ENCODE measurements at places on chromosomes 3 and 15.

DNA sequence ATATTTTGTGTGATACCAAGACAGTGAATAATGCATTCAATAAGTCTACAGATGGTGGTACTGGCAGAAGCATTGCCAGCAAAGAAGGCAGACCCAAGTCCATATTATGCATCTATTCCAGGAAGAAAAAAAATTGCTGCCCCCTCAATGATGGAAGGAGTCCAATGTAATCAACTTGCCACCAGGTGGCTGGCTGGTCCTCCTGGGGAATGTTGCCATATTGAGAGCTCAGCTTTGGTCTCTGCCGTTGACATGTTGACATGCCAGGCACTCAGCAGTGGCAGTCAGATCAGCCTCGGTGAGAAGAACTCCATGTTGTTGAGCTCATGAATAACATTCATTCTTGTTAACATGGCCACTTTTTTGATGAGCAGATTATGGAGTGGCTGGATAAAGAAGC is 298.5 kb downstream of the IGSF11 start:
- DNase-seq, result no peak

DNA sequence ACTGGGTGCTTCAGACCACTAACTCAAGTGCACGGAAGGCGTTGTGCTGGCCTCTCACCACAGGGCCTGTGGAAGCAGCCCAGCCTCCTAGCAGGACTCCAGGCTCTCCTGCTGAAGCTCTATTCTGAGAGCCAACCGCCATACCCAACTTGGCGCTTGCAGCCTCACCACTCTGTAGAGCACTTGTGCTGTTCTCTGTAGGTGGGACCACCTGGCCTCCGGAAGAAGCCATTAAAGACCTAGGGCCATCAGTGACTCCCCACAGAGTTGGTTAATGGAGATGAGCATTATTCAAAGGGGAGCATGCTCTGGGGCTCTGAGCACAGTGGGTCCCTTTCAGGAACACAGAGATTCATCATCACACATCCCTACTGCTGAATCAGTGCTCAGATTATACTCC is 50.9 kb downstream of the C3orf85 start:
- DNase-seq, result no peak

GRCh38 chr15:96838081-96838480 is 507.6 kb downstream of the NR2F2 start:
- no peak for DNase-seq

DNA sequence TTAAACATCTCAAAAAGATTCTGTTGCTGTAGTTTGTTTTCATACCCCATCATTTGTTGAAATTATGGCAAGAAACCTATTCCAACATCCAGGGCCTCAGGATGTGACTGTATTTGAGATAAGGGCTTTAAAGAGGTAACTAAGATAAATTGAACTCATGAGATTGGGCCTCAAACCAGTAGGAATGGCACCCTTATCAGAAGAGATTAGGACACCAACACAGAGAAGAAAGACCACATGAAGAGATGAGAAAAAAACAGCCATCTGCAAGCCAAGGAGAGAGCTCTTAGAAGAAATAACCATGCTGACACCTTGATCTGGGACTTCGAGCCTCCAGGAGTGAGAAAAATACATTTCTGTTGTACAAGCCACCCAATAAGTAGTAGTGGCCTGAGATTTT is 157.7 kb downstream of the CGGBP1 start:
- no peak for DNase-seq

- no peak for DNase-seq
Observed at GRCh38 chr3:124246949-124247348, 255.0 kb upstream of the ROPN1 start.

- DNase-seq, result no peak
Observed at GRCh38 chr3:141058996-141059395, 7.8 kb downstream of the SPSB4 start.

DNA sequence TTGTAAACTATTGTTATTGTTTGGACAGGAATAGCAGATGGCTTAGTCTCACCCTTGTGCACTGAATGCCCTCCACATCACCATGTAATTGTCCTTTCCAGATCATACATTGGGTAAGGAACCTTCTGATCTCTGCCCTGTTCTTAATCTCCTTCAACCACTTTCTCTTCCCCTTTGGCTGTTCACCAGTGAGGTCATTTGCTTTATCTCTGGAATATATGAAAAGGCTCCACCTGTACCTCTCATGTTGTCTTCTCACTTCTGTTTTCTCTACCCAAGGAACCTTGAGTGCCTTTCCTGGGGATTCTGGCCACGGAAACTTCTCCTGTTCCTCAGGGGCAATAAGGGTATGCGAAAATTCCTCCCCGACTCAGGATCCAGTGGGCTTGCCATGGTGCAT is 28.5 kb downstream of the MCTP2 start:
- DNase-seq, result no peak

DNA sequence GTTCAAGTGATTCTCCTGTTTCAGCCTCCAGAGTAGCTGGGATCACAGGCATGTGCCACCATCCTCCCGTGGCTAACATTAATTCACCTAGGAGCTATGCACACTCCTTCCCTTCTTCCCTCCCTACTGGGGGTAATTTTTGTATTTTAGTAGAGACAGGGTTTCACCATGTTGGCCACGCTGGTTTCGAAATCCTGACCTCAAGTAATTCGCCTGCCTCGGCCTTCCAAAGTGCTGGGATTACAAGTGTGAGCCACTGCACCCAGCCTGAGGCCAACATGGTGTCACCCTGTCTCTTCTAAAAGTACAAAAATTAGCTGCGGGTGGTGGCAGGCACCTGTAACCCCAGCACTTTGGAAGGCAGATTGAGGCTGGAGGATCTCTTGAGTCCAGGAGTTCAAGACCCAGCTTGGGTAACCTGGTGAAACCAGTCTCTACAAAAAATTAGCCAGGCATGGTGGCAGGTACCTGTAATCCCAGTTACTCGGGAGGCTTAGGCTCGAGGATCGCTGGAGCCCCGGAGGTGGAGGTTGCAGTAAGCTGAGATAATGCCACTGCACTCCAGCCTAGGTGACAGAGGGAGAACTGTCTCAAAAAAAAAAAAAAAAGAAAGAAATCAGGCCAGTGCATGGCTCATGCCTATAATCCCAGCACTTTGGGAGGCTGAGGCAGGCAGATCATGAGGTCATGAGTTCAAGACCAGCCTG is 6.1 kb downstream of the RNU5B-1 start:
- DNase-seq, result no peak

- DNase-seq, result no peak
Observed at GRCh38 chr3:184443364-184443763, 63.5 kb downstream of the CHRD start.

DNA sequence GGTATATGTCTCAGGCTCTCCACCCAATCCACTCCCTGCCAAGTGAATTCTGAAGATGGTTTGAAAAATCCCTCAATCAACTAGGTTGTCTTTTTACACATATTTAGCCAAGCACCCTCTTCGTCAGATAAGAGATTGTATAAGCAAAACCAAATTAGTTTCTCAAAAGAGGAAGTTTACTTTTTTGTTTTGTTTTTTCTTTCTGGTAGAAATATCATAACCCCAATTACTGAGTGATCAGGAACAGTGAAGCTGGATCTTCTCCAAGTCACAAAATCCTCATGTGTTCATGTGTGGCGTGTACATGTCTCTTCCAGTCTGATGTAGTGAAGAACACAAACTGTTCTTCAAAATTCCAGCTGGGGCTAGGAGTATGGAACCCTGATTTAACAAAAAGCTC is 180.6 kb downstream of the FOXP1 start:
- DNase-seq, result no peak

DNA sequence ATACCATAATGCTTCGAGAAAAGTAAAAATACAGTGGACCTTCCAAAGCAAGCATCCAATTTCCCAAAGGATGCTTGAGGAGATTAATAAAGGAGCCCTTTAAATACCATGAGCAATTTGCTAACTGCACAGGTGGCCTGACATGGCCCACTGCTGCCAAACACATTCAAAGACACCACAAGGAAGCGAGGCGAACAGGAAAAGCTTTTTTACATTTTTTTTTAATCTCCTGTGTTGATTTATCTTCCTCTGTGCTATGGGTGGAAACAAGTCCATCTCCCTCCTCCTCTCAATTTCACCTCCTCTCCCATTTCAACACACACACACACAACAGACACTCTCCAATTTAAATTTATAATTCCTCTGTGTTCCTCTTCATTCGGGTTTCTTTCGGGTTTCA is 243.4 kb downstream of the IGSF11 start:
- no peak for DNase-seq

DNA sequence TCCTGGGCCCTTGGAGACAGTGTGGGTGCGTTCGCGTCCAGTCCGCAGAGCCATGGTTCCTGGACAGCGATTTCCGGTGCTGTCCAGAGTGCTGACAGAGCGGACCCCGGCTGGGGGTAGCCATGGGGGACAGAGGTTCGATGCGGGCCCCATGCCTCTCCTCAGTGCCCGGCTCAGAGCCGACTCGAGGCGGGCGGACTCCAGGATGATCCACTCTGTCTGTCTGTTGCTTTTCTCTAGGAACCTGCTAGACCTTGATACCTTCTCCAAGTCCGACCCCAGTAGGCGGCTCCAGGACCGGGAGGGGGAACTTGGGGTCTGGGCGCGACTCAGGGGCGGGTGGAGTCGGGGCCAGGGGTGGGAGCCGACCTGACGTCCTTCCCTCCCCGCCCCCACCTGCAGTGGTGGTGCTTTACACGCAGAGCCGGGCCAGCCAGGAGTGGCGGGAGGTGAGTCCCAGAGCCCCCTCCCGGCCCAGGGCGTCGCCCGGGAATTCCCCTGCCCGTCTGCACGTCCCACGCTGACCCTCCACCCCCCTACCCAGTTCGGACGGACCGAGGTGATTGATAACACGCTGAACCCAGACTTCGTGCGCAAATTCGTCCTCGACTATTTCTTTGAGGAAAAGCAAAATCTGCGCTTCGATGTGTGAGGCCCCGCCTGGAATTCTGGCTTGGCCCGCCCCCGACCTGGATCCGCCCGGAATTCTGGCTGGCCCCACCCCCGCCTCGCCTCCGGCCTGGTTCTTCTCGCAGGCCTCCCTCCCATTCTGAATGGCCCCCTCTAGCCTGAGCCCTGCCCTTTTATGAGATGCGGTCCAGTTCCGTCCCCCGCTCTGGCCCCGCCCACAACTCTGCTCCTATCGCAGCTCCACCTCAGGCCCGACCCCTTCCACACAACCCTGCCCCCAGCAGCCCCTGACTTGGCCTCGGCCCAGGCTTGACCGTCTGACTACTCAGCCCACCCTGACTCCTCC is 1.0 kb downstream of the CPNE9 start:
- peak; percentile 68 for DNase-seq

GRCh38 chr3:182375916-182376315 is 417.4 kb upstream of the ATP11B start:
- no peak for DNase-seq

DNA sequence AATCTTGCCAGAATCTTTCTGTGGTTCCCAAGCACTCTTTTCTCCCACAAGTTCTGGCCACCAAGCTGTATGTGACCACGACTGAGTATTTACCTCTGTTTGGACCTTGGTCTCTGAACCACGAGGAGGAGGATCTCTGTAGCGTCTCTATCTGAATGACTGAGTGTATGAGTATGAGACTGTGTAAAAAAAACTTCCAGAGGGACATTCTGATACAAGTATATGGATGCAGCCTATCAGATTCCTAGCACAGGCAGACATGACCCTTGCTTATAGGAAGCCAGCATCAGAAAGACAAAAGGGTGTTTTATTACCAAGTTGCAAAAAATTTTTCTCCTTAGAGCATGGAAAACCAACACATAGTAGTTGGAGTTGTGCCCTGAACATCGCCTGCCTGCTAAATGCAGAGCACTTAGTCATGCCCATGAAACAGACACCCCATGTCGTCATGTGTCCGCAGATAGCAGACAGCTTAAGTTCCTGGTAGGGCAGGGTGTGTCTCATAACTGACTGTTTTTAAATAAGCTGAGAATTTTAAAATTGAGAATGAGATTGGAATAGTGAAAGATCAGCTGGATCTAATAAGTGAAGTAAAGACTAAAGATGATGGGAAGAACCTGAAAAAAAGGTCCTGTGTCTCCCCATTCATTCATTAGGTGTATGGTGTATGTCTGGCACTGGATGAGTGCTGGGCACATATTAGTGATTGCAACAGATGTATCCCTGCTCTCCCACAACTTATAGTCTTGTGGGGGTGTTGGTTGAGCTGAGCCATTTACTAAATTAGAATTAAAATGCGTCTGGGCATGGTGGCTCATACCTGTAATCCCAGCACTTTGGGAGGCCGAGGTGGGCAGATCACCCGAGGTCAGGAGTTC is 30.9 kb downstream of the DAG1 start:
- no peak for DNase-seq

DNA sequence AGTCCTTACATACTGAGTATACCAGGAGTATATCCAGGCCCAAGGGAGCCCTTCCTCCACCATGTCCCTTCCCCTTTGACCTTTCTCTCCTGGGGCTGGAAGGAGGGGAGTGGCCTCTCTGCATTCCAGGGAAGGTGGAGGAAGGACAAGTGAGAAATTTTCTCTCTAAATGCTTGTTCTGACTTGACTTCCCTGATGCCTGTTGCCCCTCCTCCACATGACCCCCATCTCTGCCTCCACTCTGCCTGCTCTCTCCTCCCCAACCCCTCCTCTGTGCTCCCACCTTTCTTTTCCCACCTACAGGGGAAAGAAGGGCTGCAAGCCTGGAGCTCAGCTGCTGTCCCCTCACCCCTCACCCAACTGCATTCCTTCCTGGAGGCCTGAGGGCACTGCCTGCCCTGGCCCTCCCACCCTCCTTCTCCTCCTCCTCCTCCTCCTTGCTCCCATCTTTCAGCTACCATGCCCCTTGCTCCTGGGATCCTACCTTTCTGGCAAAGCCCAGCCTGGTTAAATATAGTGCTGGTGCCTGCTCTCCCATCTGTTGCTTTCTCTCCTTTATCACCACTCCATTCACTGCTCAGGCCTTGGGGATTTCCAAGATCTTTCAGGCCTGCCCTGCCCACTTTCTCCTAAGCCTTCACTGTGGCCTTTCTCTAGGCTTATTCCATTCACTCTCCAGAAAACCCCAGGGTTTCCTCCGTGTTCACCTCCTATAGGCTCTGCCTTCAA is 8.5 kb upstream of the DAG1 start:
- DNase-seq, result no peak

- no peak for DNase-seq
Observed at GRCh38 chr3:197513953-197514785, 41.6 kb downstream of the BDH1 start.

GRCh38 chr3:12966847-12967605 is 106.2 kb downstream of the IQSEC1 start:
- no peak for DNase-seq

All from D341Med (cell line).